CD4-positive, alpha-beta T cell treated with Interleukin-15 for 4 hours (primary cell): ENCODE measurements at places on chromosomes 7 and 10.

GRCh38 chr7:131188367-131189339 is 139.0 kb upstream of the MKLN1 start:
- peak; percentile 88 for DNase-seq

- DNase-seq = no peak
These were observed 139.4 kb downstream of the LHPP start for GRCh38 chr10:124601016-124601415.

- peak; percentile 15 for DNase-seq
These were observed 84.7 kb downstream of the MAPK8 start for GRCh38 chr10:48390933-48391845.

- no peak for DNase-seq
These were observed 17.5 kb upstream of the JAKMIP3 start for GRCh38 chr10:132048294-132048667.

- DNase-seq = no peak
These were observed 35.1 kb downstream of the UMAD1 start for GRCh38 chr7:7675686-7676085.

DNA sequence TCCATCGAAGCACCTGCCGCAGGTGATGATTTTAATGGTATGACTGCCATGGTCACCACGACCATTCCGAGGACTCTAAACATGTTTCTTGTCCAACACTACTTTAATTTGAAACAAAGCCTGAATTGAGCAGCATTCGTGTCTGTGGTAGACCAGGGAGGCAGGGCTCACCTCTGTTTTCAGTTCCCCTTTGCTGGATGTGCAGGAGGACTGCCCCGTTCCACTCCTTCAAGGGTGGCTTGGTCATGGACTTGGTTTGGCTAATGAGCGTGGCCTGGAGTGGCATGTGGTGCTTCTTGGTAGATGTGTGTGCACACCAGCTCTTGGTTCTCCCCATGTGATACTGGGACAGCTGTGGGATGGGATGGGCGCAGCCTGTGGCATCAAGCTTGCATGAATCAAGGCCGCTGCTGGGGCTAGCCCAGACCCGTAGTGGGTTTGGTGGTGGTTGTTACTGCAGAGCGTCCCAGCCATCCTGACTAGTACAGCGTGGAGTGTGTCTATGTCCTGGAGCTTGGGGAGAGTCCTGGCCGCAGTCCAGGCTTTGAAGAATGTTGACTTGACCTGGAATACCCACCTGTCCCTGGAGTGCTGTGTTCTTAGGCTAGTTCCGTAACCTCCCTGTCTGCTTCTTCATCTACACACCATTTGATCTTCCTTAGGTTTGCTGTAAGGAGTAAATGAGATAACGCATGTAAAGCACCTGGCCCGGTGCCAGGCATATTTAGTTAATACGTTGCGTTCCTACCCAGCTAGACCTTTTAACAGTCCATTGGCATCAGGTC is 34.8 kb downstream of the MGMT start:
- DNase-seq = no peak

DNA sequence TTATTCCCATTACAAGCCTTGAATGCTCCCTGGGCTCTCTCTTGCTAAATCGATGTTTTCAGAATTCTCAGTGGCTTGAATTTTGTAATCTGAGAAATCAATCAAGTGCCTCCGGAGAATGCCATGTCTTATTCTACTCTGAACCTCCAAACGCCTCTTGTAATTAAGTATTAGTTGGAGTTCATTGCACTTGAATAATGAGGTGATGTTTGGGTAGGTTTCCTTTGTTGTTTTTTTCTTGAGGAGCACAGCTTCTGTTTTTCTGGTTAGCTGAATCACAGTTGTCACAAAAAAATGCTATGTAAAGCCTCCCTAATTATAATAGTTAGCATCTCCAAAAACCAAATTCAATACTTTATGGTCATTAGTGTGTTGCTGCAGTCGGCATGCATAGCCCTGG is 100.3 kb downstream of the PLPP4 start:
- DNase-seq = no peak

DNA sequence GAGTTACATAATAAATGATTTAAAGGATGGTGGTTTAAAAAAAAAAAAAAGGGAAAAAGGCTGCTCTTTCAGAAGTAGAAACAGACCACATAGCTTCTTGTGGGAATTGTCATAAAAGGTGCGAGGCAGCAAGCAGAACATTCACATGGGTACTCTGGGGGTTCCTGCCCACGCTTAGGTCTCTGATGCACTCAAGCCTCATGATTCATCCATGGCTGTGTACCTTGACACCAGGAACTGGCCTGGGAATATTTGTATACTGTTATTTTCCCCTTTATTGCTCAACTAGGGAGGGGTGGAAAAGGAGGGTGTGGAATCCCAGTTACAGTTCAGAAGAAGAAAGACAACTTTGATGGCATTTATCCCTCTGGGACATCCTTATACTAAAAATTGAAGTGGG is 4.0 kb downstream of the PON2 start:
- DNase-seq = no peak

DNA sequence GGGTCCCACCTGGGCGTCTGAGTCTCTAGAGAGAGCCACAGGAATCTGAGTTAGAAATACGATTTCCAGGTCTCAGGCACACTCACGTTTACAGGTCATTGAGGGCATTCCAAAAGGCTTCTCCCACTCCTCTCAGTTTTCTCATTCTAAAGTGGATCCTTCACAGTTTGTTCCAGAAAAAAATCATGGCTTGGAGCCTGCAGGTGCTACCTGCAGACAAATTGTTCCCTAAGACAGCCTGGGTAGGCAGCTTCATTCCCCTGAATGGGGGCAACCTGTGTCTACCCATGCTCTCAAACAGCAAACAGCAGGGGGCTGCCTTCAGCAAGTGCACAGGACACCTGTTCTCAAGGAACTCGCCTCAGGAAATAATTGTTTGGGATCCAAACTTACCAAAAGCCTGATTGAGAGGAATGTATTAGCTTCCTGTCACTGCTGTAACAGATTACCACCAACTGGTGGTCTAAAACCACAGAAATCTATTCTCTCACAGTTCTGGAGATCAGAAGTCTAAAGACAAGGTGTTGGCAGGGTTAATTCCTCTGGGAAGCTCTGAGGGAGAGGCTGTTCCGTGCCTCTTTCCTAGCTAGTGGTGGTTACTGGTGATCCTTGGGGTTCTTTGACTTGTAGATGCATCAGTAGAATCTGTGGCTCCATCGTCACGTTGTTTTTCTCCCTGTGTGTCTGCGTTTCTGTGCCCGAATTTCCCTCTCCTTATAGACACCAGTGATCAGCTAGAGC is 117.2 kb downstream of the RAB11FIP2 start:
- DNase-seq = no peak

DNA sequence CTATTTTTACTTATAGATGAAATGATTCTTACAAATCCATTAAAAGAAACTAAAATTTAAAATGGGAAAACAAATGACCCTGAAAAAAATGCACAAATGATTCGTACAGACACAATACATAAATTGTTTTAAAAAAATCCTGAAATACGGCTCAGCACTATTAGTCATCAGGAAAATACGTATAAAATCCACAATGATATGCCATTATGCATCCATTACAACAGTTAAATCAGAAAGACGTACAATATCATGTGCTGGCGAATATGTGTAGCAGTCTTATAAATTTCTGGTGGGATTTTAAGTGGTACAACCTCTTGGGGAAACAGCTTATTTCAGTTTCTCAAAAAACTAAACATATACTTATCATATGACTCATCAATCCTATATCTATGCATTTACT is 600.1 kb upstream of the STEAP1 start:
- no peak for DNase-seq

DNA sequence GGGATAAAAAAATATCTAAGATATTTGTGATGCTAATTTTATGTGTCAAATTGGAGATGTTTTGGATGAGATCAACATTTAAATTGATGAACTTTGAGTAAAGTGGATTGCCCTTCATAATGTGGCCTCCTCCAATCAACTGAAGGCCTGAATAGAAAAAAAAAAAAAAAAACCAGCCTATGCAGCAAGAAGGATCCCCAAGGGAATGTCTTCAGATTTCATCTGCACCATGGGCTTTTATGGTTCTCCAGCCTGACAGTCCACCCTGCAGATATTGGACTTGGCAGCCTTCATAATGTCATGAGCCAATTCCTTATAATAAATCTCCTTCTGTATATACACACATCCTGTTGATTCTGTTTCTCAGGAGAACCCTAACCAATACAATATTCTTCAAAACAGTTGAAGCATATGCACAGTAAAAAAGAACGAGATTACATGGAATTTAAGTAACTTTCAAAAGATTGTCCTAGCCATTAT is 316.9 kb upstream of the PLXDC2 start:
- no peak for DNase-seq

- peak; percentile 4 for DNase-seq
These were observed 49.9 kb downstream of the ZNF365 start for GRCh38 chr10:62424026-62424425.

GRCh38 chr7:5773661-5774086 is 7.8 kb downstream of the RNF216 start:
- DNase-seq = peak; percentile 71

- DNase-seq = no peak
These were observed 54.4 kb downstream of the MGMT start for GRCh38 chr10:129521161-129522025.

DNA sequence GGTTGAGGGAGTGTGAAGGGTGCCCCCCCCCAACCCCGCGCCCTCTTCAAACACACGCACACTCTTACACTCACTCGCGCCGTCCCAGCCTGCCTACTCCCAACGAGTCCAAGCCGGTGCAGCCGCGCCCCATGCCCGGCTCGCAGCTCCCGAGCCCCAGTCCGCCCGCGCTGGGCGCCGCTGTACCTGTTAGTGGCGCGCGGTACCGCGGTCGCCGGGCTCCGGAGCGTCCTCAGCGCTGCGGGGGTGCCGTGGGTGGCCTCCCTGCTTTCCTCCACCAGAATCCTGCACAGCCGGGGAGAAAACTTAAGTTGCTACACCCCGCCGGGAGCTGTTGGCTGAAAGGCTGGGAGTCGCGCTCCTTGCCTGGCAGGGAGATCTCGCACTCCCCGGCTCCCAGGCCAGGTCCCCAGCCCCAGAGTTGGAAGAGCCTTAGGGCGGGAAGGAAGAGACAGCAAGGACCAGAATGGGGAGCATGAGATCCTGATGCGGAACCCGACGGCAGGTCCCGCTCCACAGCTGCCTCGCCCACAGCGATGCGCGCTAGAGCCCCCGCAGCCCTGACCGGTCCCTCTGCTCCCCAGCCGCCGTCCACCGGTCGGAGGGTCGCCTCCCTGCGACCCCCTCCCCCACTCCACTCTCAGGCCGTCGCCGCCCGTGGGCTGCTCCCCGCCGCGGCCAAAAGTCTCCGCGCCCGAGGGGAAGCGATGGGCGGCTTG is 863 bp downstream of the ST8SIA6 start:
- peak; percentile 31 for DNase-seq

DNA sequence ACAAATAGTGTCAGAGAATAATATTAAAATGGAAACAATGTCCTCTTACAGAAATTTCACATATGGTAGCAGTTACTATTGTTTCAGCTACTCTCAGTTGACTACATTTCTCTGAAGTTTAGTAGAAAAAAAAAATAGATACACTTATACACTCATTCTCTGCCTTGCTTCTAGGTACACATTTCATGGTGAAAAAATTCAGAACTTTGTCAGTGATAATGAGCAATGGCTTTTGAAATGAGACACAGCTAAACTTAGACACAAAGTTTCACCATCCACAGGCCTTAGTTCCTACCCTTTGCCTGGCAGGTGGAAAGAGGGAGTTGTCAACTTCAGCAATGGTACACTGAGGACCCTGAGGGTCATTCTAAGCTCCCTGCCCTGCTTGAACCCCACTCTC is 69.2 kb downstream of the CPVL start:
- DNase-seq = no peak

GRCh38 chr7:42982604-42983115 is 50.5 kb downstream of the MRPL32 start:
- DNase-seq = no peak

DNA sequence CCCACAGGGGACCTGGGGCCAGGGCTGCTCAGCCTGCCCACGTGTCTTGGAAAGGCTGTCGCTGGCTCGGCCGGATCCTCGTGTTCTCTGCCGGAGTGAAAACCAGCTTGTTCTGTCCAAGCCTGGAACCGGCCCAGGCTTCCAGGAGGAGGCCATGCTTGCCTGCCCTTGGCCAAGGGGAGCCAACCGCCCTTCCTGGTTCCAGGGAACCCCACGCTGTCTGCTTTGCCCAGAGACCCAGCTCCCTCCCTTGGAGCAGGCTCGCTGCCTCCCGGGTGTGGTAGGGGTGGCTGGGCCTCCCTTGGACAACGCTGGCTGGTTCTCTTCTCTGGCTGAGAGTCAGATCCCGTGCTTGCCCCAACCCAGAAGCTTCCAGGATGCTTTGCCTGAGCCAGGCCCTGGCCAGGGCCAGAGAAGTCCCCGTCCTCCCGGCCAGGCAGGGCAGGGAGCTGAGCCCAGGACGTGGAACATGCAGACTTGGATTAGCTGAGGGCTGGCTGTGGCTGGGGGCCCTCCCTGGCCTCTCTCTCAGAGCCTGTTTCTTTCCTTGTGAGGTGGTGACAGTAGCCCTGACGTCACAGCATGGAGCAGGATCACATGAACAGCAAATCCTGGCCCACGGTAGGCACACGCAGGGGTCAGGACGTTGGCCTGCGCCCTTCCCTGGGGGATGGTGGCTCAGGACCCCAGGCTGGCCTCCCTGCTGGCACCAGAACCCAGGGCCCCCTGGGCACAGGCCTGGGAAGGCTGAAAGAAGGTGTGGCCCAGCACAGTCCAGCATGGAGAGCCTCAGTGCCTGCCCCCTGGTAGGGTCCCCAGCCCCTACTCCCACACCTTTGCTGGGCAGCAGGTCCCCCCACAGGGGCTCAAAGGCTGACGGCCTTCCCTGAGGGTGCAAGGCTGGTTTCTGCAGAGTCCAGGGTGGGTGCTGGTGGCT is 67.5 kb downstream of the PWWP2B start:
- no peak for DNase-seq

GRCh38 chr7:28980451-28981160 is 22.5 kb upstream of the TRIL start:
- no peak for DNase-seq

- DNase-seq = no peak
These were observed 15.2 kb upstream of the EXOC6 start for GRCh38 chr10:92832998-92833650.
